Cortex of kidney (tissue), 1 donor: ENCODE measurements at places on chromosomes 3 and 15.

DNA sequence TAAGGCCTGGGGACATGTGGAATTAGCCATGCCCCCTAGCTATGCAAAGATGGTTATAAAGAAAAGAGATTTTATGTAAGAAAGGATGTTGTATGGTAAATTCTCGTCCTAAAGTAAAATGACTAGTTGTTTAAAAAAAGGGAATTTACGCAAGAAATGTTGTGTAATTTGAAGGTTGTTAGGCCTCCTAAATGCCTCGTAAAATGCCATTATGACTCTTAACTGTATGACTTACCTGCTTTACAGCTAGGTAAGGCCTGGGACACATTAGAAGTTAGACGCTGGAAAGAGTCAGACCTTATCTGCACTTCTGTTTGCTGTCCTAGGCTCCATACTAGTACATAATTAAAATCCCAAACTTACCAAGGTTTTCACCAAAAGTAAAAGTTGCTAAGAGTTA, 17.5 kb upstream of the HHATL start:
- DNase-seq: no peak

GRCh38 chr3:55461896-55462295, 25.2 kb downstream of the WNT5A start:
- no peak for DNase-seq

- no peak for DNase-seq
These were observed 15.7 kb downstream of the PRR23E start for GRCh38 chr3:127208483-127209100.

GRCh38 chr3:17747174-17747889, 4.9 kb upstream of the TBC1D5 start:
- DNase-seq: no peak

DNA sequence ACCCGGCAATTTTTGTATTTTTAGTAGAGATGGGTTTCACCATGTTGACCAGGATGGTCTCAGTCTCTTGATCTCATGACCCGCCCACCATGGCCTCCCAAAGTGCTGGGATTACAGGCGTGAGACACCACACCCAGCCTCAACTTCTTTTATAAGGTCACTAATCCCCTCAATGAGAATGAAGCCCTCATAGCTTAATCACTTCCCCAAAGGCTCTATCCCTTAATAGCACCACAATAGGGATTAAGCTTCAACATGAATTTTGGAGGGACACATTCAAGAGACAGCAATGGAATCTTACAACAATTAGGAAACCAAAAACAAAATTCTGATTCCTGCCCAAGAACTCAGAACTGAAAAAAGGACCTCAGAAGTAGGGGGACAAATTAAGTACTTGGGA, 126.8 kb downstream of the ATP1B3 start:
- no peak for DNase-seq

DNA sequence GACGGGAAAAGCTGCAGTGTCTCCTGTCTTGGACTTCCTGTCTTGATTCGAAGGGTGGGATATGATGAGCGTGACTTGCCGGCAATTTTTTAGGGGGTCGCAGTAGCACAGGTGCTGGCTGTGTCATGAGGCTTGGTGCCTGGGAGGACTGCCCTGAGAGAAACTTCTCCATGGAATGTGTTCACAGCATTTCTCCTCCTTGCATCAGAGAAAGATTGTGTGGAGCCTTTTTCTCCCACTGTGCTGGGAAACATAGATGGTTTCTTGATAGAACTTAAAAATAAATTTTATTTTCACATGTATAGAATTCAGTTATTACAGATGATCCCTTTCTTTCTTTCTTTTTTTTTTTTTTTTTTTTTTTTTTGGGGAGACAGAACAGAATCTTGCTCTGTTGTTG, 121.4 kb downstream of the KLHL25 start:
- DNase-seq: no peak

DNA sequence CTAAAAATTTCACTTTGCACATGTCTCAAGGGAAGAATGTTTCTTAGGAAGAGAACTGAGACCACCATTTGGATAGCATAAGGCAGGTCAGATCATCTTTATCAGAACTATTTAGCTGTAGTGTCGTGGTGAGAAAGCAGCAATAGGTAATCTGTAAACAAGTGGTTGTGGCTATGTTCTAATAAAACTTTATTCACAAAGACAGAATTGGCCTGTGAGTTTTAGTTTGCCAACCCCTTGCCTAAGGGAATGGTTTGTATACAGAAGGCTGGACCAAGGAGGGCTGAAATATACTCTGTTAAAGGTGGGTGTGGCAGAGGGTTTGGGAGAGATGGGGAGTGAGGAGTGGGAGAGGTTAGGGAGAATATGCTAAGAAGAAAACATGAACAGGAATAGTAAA, 10.6 kb upstream of the RBM5 start:
- DNase-seq: no peak

- no peak for DNase-seq
These were observed 45.3 kb upstream of the MAP3K13 start for GRCh38 chr3:185317674-185318073.

- DNase-seq: no peak
These were observed 76.3 kb downstream of the DTWD1 start for GRCh38 chr15:49697121-49697520.

DNA sequence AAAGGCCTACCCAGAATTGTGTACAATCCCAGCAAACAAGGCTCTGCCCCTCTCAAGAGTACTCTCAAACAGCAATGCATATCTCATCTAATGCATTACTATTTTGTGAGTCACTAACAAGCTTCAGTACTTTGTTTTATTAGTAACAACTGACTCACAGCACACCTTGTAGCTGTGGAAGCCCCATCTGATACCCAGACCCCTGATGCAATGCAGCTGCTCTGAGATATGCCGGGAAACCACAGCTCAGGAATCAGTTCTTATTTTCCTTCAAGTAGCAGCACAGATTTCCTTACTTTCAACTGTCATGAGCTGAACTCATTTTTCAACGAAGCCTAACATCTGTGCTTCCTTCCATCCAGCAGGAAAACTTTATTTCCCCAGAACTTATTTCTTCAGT, 37.8 kb downstream of the CCNL1 start:
- DNase-seq: no peak

- no peak for DNase-seq
These were observed 24.7 kb downstream of the IP6K1 start for GRCh38 chr3:49761661-49762060.

- no peak for DNase-seq
These were observed 209.6 kb upstream of the PFN2 start for GRCh38 chr3:150180334-150180733.

- no peak for DNase-seq
These were observed 150.6 kb upstream of the NSMCE3 start for GRCh38 chr15:29420188-29420587.

GRCh38 chr15:65870889-65871533, 1.7 kb downstream of the RAB11A start:
- no peak for DNase-seq

- no peak for DNase-seq
These were observed 155.0 kb downstream of the NLGN1 start for GRCh38 chr3:173552526-173552925.

GRCh38 chr15:69074843-69075224, 60.3 kb downstream of the NOX5 start:
- DNase-seq: no peak

GRCh38 chr3:148681080-148681479, 16.6 kb upstream of the AGTR1 start:
- no peak for DNase-seq
